ENCODE measurements at places on chromosomes 6 and 20. TPM values are rescaled to one million over a fixed set of nuclear protein-coding genes. Genes with fewer than 3 reads are reported as not detected.

DNA sequence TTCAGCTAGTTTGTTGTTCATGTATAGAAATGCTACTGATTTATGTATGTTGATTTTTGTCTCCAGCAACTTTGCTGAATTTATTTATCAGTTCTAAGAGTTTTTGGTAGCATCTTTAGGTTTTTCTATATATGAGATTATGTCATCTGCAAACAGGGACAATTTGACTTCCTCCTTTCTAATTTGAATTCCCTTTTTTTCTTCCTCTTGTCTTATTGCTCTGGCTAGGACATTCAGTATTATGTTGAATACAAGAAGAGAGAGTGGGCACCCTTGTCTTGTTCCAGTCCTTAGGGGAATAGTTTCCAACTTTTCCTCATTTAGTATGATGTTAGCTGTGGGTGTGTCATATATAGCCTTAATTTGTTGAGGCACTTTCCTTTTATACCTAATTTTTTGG is 58.2 kb downstream of the CDH26 start:
- no peak overlapping the region for H3K4me3 ChIP-seq
- peaks cover 8% of the 10 kb centered on the region for H3K4me1 ChIP-seq
- H3K27me3 ChIP-seq, result no peaks in the 10 kb centered on the region
- no peak for DNase-seq
- peaks cover 6% of the 10 kb centered on the region for H3K36me3 ChIP-seq
- no peak overlapping the region for H3K27ac ChIP-seq

DNA sequence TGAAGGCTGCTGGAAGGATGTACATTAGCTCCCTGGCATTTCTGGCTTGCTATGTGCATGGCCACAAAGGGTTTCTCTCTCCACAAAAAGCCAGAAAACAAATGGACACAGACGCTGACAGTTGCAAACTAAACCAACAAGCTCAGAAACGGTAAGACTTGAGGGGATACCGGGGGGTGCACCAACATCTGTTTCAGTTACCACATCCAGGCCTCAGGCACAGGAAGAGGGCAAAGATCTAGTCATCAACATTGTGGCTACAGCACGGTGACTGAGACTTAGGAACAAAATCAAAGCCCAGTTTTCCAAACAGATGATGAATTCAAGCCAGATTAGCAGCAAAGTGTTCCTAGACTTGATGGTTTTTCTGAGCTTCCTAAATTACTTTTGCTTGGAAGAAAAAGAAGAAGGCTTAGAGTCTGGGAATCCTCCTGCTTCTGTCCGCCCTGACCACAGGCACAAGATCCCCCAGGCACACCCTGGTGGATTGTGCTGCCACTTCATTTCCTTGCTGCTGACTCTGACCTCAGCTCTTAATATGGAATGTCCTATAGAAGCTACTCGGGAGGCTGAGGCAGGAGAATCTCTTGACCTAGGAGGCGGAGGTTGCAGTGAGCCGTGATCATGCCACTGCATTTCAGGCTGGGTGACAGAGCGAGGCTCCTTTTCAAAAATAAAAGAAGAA is 54.2 kb upstream of the ADGRF1 start:
- no peak overlapping the region for H3K4me3 ChIP-seq
- no peaks in the 10 kb centered on the region for H3K4me1 ChIP-seq
- H3K36me3 ChIP-seq, result no peaks in the 10 kb centered on the region
- DNase-seq, result no peak
- H3K27ac ChIP-seq, result no peak overlapping the region

- no peak overlapping the region for H3K27ac ChIP-seq
- H3K27me3 ChIP-seq, result no peaks in the 10 kb centered on the region
- H3K4me3 ChIP-seq, result no peak overlapping the region
- H3K4me1 ChIP-seq, result peaks cover 26% of the 10 kb centered on the region
Measured at GRCh38 chr6:109445382-109445781, 4.9 kb downstream of the SMPD2 start.

DNA sequence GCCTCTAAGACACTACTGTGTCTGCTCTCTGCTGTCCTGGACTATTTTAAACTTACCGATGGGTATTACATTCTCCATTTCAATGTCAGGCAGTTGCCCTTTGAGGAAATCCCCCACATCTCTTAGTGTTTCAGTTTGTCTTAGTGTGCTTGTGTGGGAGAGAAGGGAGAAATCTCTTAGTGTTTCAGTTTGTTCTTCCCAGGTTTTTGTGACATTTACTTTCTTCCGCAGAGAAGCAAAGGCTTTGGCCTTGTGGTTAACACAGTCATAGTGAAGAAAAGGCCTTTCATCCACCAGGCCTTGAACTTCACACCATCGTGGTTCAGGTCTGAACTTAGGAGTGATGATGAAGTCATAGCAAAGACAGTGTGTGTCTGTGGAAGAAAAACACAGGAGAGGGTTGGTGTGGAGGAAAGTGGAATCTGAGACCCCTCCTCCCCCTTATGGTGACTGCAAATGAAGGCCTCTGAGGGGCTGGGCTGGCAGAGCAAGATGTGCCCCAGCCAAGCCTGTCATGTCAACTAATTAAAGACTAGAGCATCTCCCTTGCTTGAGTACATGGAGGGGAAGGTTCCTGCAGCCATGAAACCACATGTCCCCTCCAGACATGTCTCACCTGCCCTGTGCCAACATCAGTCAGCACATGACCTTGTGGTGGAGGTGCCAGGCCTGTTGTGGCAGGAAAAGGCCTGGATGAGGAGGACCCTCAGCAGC is 23.9 kb downstream of the RAET1L start:
- peak overlapping the region; percentile 12 for H3K27ac ChIP-seq
- peak; percentile 48 for DNase-seq
- H3K36me3 ChIP-seq, result peaks cover 2% of the 10 kb centered on the region

DNA sequence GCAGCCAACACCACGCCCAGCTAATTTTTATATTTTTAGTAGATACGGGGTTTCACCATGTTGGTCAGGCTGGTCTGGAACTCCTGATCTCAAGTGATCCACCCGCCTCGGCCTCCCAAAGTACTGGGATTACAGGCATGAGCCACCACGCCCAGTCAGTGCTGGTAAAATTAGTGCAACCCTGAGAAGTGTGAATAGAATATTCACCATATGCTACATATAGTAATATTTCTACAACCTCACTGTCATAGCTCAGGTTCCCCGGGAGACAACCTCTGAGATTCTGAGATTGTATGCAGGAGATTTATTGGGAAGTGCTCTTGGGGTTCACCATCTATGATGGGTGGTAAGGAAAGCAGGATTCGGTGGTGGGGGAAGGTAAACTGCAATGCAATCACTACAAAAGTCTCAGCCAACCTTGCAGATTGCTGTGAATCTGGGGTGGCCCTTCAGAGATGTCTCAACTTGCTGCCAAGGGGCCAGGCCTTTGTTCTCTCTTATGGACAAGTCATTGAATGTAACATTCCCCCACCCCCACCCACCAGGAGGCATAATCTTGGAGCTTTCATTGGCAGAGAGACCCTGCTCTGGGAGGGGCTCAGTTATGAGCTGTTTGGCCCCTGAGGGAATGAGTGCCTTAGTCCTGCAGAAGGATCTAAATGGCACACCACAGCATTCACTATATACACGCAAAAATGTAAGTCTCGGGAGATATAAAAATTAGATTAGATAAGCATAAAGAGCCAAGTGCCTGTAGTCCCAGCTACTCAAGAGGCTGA is 34.0 kb upstream of the SEC63 start:
- H3K36me3 ChIP-seq, result no peaks in the 10 kb centered on the region
- H3K4me3 ChIP-seq, result no peak overlapping the region
- H3K4me1 ChIP-seq, result peaks cover 2% of the 10 kb centered on the region
- no peak overlapping the region for H3K27ac ChIP-seq
- no peaks in the 10 kb centered on the region for H3K27me3 ChIP-seq

DNA sequence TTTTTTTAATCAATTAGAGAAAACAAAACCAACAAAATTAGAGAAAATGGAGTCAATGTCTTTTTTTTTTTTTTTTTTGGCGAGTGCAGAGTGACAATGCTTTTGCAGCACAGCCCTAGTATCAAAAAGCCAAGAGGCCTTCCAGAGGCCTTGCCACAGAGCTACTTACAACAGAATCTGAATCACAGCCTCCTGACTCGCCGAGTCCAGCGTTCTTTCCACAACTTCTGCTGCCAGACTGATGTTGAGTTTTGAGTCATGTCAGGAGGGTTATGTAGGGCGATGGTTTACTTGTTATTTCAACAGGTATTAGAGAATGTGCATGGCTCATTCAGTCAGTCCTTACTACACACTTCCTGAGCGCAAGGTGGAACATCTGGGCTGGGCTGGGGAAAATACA is 88.6 kb downstream of the FNDC1 start:
- DNase-seq, result no peak
- H3K27me3 ChIP-seq, result peaks cover 11% of the 10 kb centered on the region
- no peaks in the 10 kb centered on the region for H3K4me1 ChIP-seq
- H3K36me3 ChIP-seq, result no peaks in the 10 kb centered on the region

DNA sequence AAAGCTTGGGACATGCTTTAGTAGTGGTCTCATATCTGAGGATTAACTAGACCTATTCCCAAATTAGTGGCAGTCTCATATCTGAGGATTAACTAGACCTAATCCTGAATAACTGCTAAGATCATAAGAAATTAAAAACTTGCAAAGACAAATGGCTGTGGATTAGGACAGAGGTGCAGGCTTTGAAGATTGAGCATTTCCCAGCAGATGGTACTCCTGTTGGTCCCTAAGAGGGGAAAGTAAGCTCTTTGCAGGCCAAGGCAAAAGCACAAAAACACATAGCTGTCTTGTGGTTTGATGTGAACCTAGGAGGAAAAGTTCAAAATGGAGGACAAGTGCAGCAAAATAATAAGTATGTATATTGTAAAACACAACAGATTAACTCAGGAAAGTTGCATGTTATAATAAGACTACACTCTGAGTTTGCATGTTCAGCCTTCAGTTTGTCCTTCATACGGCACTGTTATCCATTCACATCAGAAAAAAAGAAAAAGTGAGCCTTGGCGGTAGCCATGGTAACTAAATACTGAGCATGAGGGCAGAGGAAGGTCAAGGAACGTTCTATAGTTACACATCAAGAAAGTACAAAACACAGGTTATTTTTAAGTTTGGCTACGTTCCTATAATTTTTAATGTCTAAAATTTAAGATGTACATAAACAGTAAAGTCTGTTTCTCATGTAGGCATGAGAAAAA is 62.8 kb downstream of the FILIP1 start:
- H3K4me1 ChIP-seq, result peaks cover 3% of the 10 kb centered on the region
- no peak for DNase-seq
- no peaks in the 10 kb centered on the region for H3K36me3 ChIP-seq
- no peak overlapping the region for H3K27ac ChIP-seq
- peaks cover 9% of the 10 kb centered on the region for H3K27me3 ChIP-seq
- no peak overlapping the region for H3K4me3 ChIP-seq

- no peak overlapping the region for H3K4me3 ChIP-seq
- H3K4me1 ChIP-seq, result peaks cover 4% of the 10 kb centered on the region
- no peaks in the 10 kb centered on the region for H3K27me3 ChIP-seq
- H3K36me3 ChIP-seq, result no peaks in the 10 kb centered on the region
- no peak overlapping the region for H3K27ac ChIP-seq
Measured at GRCh38 chr20:47749339-47749738, 35.9 kb downstream of the SULF2 start.

DNA sequence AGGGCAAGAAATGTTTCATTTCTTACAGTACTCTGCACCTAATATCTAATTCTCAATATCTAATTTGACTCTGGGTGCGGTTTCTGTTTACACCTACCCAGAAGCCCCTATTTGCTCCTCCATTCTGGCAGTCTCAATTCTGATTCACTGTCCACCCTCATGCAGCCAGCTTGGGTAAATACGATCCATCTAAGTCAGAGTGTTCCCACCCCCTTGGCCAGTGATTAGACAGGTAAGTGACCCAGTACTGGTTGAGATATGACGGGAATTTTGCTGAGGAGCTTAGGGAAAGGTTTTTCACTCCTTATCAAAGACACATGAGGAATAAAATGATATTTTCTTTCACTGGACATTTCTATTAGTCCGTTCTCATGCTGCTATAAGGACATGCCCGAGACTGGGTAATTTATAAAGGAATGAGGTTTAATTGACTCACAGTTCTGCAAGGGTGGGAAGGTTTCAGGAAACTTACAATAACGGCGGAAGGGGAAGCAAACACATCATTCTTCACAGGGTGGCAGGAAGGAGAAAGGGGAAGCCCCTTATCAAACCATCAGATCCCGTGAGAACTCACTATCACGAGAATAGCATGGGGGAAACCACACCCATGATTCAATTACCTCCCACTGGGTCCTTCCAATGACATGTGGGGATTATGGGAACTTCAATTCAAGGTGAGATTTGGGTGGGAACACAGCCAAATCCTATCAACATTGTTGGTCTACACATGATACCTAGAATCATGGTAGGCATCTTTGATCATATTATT is 29.4 kb downstream of the GLO1 start:
- peaks cover 37% of the 10 kb centered on the region for H3K36me3 ChIP-seq
- peaks cover 32% of the 10 kb centered on the region for H3K4me1 ChIP-seq
- H3K27ac ChIP-seq, result peak overlapping the region; percentile 80
- no peaks in the 10 kb centered on the region for H3K27me3 ChIP-seq
- peak; percentile 24 for DNase-seq
- no peak overlapping the region for H3K4me3 ChIP-seq

GRCh38 chr20:40843251-40843650 is 154.2 kb upstream of the MAFB start:
- H3K4me3 ChIP-seq, result no peak overlapping the region
- H3K36me3 ChIP-seq, result no peaks in the 10 kb centered on the region
- H3K27ac ChIP-seq, result no peak overlapping the region
- no peaks in the 10 kb centered on the region for H3K4me1 ChIP-seq
- peaks cover 6% of the 10 kb centered on the region for H3K27me3 ChIP-seq

DNA sequence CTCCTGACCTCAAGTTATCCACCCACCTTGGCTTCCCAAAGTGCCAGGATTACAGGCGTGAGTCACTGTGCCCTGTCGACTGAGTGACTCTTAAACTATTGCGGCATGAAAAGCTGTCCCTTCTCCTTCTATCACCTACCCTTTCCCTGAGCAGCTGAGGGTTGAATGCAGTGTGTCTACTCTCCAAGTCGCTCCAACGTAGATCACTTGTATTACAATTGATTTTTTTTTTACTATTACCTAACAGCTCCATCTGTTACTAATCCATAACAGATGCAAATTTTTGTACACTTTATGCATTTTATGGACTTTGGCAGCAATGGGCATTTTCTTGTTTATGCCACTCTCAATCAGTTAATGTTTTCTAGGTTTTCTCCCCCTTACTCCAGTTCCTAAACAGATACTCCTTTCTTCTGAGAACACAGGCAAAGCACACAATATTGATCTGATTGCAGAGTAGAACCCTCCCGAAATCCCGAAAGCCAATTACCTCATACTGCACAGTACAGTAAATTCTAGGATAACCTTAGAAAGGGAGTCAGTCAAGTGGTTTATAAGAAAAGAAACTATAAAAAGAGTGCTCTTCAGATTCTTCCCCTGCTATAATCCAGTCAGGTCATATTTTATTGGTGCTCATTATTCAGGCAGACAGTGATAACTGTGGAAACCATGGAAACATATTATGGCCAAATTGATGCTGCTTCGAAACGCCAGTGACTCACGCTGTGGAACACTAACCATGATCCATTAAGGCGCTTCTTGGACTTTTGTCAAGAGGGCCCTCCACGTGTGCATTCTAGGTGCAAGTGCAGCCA is 273.0 kb downstream of the ADGB start:
- H3K36me3 ChIP-seq, result no peaks in the 10 kb centered on the region
- H3K4me3 ChIP-seq, result no peak overlapping the region
- DNase-seq, result no peak
- H3K4me1 ChIP-seq, result peaks cover 20% of the 10 kb centered on the region

VTA1 gene
- total RNA-seq, result 55.6 TPM

CLPSL2 gene
- total RNA-seq, result not detected

WFDC12 gene
- total RNA-seq, result not detected

ADIG gene
- total RNA-seq, result not detected

PRRC2A gene
- total RNA-seq, result 255 TPM

Measured in activated CD4-positive, alpha-beta T cell treated with anti-CD3 and anti-CD28 coated beads for 36 hours (primary cell).